ENCODE measurements at places on chromosomes 2 and 18.

DNA sequence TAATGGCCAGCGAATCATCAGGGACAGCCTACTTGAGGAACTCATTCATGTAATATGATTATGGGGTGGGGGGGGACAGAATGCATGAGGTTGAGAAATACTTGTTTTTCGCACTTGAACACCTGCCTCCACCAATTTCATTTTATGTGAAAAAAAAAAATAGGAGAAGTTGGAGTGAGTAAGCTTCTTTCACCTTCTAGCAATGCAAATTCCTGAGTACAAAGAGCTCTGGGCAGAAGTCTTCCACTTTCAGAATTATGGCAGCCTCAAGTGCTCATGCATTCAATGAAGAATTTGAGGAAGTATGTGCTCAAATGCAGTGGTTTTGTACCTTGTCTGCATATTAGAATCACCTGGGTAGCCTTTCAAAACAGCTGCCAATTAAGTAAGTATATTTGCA is 40.1 kb upstream of the GPD2 start:
- DNase-seq, result no peak

- no peak for DNase-seq
Observed at GRCh38 chr2:197296835-197297234, 13.7 kb downstream of the ANKRD44 start.

- DNase-seq, result no peak
Observed at GRCh38 chr2:160293391-160294091, 93.5 kb upstream of the ITGB6 start.

DNA sequence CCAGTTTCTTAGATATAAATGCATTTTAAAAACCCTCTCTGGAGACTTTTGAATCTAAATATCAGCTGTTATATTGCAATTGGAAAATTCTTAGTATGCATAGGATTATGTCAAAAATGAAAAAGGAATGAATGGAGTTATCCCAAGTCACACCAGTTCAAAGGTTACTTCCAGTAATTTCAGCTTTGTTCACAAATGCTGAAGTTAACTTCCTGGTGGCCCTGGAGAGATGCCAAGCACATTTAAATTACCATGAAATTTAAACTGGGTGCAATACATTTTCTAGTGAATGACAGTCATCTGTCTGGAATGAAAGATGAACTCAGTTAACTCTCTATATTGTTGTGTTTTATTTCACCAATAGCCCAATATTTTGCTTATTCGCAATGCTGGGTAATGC is 753.9 kb downstream of the SUCLG1 start:
- no peak for DNase-seq

- DNase-seq, result no peak
Observed at GRCh38 chr2:64799592-64800252, 146.0 kb upstream of the SERTAD2 start.

- DNase-seq, result no peak
Observed at GRCh38 chr2:1153920-1154319, 203.3 kb downstream of the SNTG2 start.

GRCh38 chr2:194203898-194204297 is 1453.1 kb upstream of the SLC39A10 start:
- no peak for DNase-seq
